ENCODE measurements at places on chromosomes 4 and X.

GRCh38 chr4:105277702-105278101 lies 131.0 kb downstream of the TET2 start:
- DNase-seq = no peak

DNA sequence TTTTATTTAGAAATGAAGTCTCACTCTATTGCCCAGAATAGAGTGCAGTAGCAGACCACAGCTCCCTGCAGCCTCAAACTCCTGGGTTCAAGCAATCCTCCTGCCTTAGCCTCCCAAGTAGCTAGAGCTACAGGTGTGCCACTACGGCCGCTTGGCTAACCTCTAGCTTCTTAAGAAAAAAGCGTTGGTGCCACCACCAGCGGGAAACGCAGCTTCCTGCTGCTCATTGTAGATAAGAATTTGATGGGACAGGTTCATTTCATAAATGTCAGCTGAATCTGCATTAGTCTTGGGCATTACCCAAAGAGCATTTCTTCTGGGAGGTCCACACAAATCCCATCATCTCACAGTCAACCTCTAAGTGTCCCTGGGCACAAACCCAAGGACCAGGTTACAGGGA lies 33.2 kb upstream of the NAP1L5 start:
- no peak for DNase-seq

DNA sequence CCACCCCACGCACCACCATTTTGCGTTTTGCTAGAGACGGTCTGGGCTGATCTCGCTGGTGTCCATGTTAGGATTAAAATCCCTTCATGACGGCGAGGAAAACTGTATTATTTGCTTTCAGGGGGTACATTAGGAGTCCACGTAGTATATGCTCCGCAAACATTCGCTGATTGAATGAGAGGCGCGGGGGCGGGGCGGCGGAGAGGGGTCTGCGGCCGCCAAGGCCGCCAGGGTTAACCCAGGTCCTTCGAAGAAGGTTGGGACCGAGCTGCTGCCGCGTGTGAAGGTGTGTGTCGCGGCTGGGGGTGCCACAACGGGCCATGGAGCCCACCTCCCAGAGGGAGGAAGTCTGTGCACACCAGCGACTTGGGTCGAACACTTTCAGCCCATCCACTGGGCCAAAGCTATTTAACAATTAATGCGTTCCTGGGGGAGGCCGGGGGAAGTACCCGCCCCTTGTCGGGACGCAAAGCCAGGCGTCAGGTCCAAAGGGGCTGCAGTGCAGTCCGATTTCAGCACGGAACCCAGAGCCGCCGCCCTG lies 6.4 kb upstream of the PITX2 start:
- DNase-seq = no peak

DNA sequence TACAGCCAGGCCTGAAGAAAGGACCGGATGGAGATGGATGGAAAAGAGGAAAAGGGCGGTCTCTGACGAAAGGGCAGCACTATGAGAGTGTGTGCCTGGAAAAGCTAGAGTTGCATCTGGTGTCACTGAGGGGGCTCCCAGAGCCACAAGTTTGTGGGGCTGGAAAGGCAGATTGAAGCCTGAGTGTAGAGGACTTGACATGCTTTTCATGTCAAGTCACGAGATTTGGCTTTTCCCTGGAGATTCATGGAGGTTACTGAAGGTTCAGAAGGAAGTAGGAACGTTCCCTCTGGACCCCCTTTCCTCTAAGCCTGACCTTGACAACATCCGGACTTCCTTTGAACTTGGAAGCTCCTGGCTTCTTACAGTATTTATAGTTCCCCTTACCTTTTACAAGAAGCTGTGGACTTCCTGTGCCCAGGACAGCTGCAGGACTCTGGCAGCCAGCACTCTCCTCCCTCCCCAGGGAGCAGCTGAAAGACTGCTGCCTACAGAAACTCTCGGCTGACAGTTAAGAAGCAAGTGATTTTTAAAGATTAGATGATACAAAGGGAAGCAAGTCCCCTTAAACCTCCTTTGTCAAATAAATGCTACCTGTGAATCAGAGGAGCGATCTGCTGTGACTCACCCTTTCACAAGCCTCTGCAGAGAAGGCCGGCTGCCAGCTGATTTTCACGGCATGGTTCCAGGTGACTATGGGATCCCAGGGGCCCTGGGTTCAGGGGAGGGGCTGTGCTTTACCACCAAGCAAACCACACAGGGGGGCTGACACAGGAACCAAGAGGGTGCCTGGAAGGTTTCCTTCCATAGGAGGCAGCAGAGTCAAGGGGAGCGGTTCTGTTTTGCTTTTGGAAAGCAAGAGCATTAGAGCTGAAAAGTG lies 72.9 kb upstream of the STIM2 start:
- no peak for DNase-seq

- DNase-seq = no peak
Observed at GRCh38 chrX:130726661-130727060, 176.3 kb downstream of the ENOX2 start.

DNA sequence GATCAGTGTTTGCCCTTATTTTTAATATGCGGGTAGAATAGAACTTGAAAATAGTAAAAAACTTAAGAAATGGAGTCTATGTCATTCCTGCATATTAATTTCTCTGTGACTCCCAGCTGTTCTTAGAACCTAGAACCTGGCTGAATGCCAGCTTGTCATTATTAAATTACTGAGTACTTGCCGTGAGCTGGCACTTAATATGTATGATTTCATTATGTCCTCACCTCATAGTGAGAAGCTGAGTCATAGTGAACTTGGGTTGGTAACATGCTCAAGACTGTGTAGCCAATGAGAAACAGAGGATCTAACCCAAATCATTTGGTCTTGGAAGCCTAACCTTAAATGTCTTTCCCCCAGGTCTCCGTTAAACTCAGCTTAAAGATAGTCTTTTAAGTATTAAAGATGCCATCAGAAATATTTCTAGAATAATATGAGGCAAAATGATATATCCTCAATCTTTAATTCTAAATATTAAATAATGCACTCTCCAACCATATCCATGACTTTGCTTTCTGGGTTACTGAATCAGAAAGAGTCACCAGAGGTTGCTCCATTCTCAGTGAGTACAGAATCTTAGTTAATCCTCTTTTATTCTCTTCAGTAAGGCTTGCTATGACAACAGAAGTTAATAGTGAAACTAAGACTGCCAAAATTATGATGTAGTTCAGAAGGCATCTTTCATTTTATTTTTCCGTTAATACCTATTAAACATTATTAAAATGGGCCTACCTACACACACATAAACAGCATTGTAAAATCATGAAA lies 58.6 kb upstream of the TLL1 start:
- no peak for DNase-seq

GRCh38 chr4:3465698-3466671 lies 2.9 kb downstream of the DOK7 start:
- DNase-seq = no peak

GRCh38 chr4:39613093-39613656 lies 25.5 kb downstream of the SMIM14 start:
- DNase-seq = no peak

DNA sequence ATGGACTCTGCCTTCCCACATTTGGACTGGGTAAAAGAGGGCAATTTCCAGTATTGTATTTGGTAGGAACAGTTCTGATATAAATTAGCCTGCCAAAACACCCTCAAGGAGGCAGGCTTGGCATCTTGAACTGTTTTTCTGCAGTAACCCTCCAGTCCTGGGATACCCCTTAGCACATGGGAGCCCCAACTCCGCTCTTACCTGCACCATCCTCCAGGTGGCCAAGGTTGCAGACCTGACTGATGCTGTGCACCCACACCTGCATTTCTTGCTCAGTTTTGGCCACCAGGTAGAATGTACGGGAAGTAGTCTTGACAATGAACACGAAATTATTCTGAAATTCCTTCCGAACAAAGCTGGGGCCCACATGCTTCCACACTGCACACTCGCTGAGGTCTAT lies 35.1 kb downstream of the GAB3 start:
- DNase-seq = no peak

DNA sequence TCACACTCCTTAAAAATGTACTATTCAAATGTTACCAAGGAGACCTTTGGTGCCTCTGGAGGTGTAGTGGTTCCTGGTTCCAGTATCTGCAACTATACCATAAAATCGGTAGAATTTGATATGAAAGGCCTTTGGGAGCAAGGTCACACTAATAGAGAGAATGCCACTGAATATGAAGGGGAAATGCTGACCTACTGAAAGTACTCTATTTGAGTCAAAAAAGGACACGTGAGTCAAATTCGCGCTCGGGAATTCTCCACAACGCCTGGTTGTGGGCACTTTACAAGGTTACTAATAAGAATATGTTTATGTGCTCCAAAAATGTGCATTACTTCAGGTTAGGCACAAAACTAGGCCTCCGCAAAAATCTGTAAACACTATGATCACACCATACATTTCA lies 39.5 kb upstream of the RELL1 start:
- DNase-seq = no peak

DNA sequence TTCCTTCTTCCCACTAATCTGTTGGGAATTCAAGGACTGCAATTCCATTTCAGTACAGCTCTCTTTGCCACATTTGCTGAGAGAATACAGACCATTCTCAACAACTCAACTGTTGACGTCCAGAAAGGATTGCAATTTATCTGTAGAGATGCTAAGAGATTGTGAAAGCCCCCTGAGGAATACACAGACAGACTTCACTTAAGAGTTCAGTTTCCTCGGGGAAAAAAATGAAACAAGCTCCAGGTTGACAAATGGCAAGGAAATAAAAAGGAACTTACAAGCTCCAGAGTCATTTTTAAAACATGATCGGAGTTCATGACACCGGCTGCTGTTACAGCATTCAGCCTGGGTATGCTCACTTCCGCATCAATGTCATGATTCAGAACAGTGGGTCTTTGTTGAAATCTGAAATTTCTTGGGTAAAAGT lies 13.8 kb downstream of the TLR10 start:
- DNase-seq = no peak

- no peak for DNase-seq
Observed at GRCh38 chr4:139622901-139623381, 42.7 kb upstream of the MGST2 start.

- DNase-seq = peak; percentile 10
Observed at GRCh38 chr4:174394915-174395314, 111.2 kb downstream of the CEP44 start.

DNA sequence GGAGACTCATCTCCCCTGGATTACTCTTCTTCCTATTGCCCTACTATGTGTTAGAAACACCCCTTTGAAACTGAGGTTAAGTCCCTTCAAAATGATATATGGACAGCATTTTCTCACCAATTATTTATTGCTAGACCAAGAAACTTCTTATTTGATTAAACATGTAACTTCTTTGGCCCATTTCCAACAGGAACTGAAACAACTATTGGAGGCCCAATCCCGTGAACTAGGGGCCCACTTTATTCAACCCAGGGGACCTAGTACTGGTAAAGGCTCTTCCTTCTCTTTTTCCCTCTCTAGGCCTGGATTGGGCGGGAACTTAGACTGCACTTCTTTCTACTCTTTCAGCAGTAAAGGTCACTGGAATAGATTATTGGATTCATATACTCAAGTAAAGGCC lies 16.7 kb upstream of the COL25A1 start:
- no peak for DNase-seq

Measured in AG04450 (cell line).